ENCODE measurements at places on chromosomes 11 and 22.

DNA sequence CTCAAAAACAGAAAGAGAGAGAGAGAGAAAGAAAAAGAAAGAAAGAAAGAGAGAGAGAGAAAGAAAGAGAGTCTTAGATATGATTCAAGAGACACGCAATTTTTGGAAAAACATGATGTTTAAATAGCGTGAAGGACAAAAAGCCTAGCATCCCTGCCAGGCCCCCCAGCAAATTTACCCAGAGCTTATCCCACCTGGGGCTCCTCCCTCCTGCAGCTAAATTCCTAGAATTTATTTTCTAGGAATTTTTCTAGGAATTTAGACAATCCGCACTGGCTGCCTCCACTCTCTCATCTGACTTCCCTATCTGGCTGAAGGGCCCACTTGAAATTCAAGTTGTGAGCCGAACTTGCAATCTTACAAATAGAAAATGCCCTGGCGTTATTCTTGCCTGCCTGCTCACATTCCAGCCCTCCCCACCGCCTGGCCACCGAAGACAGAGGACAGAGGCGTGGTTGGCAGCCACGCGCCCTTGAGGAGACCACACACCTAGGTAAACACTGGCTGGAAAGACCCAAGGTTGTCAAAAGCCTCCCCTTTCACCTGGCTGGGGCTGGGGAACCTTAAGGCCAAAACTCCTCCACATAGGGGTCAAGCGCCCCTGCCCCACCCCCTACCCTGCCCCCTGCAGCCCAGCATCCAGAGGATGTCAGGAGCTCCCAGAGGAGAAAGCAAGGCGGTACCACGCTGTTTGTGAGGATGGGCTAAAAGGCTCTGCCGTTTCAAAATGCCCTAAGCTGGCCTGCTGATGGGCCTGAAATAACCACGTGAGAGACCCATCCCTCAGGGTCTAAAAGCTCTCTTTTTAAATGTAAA lies 42.2 kb downstream of the AHNAK start:
- DNase-seq, result no peak

DNA sequence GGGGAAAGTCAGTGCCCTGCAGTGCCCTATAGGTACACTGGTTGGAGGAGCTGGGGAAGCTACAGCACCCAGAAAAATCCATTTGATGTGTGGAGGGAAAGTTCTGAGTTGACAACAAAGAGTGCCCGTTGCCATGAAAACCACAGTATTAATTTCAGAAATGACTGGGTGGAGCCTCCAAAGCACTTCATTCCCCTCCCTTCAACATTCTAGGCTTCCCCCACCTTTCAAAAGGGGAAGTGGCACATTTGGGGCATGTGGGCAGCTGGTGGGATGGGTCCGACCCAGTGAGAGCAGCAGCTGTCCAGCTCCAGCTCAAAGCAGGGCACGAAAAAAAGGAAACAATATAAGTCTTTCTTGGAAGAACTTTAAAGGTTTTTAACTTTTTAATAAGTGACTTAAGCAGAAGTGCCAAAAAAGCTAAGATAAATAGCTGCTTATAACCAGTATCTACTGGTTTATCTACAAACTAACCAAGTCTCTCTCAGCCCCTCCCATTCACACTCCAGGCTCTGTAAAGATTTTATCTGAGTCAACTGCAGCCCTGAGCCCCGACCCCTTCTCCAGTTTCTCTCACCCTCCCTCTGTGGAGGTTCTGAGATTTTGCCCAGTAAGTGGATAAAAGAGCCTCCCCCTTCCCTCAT lies 9.0 kb upstream of the AHNAK start:
- DNase-seq, result no peak

- no peak for DNase-seq
Measured at GRCh38 chr11:108034952-108035351, 26.3 kb downstream of the CUL5 start.

GRCh38 chr11:47259232-47259977 lies 1.6 kb downstream of the NR1H3 start:
- DNase-seq, result peak; percentile 40

DNA sequence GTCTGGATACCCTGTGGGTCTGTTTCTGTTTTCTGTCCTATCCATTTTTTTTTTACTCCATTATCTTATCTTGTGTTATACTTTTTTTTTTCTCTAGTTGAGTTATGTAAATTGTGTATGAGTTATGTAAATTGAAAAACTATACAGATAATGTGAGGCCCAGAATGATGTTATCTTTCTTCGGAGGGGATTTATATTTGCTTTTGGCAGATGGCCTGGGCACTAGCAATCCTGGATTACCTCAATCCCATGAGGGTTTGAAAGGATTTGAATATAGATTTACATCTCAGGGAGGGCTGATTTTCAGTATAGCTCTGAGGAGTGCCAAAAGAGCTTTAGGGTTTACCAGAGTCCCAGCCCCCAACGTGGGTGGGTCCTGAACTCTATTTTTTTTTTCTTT lies 71.0 kb downstream of the CSTPP1 start:
- no peak for DNase-seq

DNA sequence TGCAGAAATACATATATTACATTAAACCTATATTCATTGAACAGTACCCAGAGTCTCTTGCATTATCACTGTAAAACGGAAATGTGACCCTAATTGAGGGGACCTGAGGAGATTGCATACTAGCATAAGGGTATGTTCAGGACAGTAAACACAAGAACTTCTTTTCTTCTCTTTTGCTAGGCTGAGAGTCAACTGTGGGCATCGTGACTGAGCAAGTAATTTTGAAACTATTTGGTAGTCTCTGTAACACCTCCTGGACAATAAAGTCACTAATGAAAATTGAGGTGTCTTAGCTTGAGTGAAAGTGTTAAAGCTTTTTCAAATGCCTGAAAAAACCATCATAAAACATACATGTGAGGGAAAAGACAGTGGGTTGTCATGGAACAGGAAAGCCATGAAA lies 90.9 kb downstream of the PDHX start:
- DNase-seq, result no peak

DNA sequence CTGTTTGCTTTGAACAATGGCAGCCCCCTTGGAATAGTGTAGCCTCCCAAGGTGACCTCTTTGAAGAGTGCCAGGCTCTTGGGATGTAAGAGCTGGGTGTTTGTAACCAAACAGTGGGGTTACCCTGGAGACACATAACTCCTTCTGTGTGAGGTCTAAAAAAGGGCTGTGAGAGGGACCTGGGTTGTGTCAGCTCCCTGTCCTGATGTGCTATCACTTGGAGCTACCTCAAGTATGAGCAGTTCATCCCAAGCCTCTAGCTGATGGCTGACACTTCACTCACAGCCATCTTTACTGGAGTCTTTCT lies 40.2 kb downstream of the TSPAN18 start:
- DNase-seq, result no peak

- no peak for DNase-seq
Measured at GRCh38 chr11:11782532-11783110, 59.2 kb upstream of the USP47 start.

DNA sequence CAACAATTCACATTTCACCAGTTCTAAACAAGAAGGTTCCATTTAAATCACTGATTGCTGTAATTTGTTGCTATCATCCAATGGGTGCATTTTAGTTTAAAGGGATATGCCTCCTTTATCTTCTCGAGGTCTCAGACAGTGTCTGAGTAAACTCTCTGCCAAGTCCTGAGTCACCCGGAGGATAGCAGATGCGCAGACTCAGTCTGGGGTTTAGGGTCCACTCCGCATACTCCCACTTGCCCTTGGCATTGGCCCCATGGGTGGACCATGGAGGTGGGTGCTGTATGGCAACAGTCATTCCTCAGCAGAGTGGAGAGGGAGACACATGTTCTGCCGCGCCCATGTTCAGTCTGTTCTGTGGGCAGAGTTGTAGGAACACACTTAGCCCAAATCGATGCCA lies 65.4 kb upstream of the CRTAM start:
- DNase-seq, result no peak

GRCh38 chr11:78194490-78194889 lies 5.8 kb downstream of the USP35 start:
- no peak for DNase-seq

- DNase-seq, result no peak
Measured at GRCh38 chr11:121113611-121114010, 12.6 kb downstream of the TECTA start.

DNA sequence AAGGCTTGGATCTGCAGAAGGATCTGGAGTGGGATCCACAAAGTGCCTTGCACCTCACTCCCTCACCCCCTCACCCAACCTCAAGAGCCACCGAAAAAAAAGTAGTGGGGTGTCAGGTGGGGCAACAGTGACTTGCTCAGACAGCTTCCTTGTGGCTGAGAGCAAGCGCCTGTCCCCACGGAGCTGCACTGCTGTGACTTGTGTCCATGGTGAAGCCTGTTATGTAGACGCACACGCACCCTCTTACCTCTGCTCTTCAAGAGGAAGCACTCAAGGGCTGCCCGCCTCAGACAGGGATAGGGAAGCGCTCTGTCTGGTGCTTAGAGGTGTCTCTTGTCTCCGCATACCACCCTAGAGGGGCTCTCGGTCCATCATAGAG lies 1.2 kb downstream of the DRD2 start:
- DNase-seq, result no peak

- peak; percentile 54 for DNase-seq
Measured at GRCh38 chr11:128157423-128158298, 429.7 kb downstream of the ETS1 start.

DNA sequence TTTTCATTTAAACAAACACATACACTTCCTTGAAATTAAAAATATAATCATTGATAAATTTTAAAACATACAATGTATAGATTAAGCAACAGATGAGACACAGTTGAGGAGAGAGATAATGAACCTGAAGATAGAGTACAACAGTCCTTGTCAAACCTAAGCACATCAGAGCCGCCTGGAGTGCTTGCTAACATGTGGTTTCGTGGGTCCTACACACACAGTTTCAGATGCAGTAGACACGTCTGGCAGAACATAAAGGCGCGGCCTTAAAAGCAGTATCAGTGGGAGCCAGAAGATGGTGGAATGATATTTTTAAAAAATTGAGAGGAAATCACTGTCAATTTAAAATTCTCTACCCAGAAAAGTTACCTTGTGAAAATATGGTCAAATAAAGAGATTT lies 134.4 kb downstream of the MPPED1 start:
- DNase-seq, result no peak

DNA sequence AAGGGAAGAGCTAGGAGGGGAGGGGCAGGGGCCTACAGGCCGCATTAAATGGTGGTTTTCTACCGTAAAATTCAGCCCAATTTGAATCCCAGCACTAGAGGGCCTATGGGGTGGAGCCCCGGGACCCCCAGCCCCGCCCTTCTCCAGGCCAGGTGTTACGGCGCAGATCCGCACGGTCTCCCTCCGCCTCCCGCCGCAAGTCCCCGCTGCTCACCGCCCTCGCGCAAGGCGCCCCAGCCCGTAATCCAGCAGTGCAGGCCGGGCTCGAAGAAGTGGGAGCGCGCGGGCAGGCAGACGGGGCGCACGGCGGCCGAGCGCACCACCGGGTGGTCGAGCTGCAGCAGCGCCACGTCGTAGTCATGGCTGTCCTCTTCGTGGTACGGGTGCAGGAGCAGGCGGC lies 17.3 kb downstream of the KCTD17 start:
- DNase-seq, result no peak

GRCh38 chr11:91100427-91100826 lies 877.6 kb upstream of the CHORDC1 start:
- DNase-seq, result no peak

DNA sequence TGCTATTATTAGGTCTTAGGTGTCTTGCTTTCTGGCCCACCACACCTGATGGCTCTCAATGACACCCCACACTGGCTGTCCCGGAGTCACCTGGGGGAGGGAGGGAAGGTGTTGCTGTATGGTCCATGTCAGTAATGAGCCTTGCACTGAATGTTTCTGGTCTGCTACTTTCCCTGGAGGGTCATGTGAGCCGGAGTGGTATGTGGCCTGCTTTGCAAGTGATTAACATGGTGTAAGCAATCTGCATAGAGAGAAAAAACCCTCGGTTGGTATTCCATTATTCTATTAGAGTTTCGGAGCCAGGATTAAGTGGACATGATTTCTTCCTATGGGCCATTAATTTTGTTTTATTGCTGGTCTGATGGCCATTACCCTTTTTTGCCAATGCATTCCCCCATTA lies 63.9 kb downstream of the PKNOX2 start:
- no peak for DNase-seq

DNA sequence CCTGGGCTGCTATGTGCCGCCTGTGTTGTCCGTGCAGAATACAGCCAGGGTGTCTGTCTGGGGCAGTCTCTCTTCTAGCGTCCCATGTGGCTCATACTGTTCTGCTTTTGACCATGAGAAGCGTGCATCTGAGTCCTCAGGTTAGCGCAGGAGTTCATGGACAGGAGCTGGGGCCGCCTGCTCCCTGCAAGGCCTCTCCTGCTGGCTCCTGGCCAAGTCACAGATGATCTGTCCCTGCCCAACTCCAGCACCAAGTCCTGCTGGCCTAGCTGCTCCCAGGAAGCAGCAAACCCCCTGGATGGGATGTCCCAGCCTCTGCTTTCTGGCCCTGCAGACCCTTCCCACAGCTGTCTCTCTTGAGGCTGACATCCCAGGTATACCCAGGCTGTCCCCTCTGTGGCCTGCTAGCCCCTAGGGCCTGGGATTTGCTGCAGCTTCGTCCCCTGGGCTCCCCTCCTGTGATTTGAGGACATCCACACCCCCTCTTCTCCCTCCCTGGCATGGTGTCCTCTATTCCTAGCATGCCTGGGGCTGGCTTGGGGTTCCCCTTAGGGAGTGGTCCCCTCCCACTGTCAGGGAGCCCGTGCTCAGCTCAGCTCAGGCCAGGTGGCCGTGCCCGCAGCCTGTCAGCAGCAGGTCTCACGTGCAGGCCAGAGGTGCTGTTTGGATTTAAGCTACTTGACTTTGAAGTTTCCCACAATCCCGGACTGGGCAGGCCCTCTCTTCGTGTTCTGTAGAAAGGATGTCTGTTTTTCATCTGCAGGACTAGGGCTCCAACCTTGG lies 17.8 kb downstream of the PRR5 start:
- no peak for DNase-seq

DNA sequence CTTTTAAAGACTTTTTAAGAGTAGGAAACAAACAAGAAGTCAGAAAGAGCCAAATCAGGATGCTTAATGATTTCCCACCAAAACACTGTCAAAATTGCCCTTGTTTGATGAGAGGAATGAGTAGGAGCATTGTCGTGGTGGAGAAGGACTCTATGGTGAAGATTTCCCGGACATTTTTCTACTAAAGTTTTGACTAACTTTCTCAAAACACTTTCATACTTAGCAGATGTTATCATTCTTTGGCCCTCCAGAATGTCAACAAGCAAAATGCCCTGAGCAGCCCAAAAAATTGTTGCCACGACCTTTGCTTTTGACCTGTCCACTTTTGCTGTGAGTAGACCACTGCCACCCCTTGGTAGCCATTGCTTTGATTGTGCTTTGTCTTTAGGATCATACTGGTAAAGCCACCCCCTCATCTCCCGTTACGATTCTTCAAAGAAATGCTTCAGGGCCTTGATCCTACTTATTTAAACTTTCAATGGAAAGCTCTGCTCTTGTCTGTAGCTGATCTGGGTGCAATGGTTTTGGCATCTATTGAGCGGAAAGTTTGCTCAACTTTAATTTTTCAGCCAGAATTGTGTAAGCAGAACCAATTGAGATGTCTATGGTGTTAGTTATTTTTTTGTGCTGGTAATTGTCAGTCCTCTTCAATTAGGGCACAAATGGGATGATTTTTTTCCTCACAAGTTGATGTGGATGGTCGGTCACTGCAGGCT lies 67.2 kb downstream of the ADM start:
- DNase-seq, result no peak

GRCh38 chr11:36051235-36052144 lies 107.6 kb downstream of the LDLRAD3 start:
- no peak for DNase-seq

All from NCI-H460 (cell line).